ENCODE measurements at places on chromosomes 13 and 19. TPM values are rescaled to one million over a fixed set of nuclear protein-coding genes. Genes with fewer than 3 reads are reported as not detected.

FUT2 gene
- total RNA-seq: not detected

HS6ST3 gene
- 0.56 TPM for total RNA-seq

PSG11 gene
- not detected for total RNA-seq

CGB5 gene
- not detected for total RNA-seq

TLE2 gene
- 55.7 TPM for total RNA-seq

C19orf73 gene
- total RNA-seq: 1.3 TPM

ZNF419 gene
- 7.7 TPM for total RNA-seq

ZNF729 gene
- total RNA-seq: not detected

DACH1 gene
- total RNA-seq: 2.9 TPM

TUBA3C gene
- 0.27 TPM for total RNA-seq

ARL11 gene
- 0.38 TPM for total RNA-seq

SHISA7 gene
- total RNA-seq: not detected

CRLF1 gene
- 20.6 TPM for total RNA-seq

ZNF471 gene
- 6.2 TPM for total RNA-seq

CPAMD8 gene
- total RNA-seq: 14.1 TPM

FREM2 gene
- 0.03 TPM for total RNA-seq

SOX21 gene
- not detected for total RNA-seq

TMEM259 gene
- total RNA-seq: 109 TPM

RUBCNL gene
- 0.70 TPM for total RNA-seq

ALOX5AP gene
- 8.4 TPM for total RNA-seq

MAB21L1 gene
- 0.40 TPM for total RNA-seq

C19orf47 gene
- 209 TPM for total RNA-seq

SLC27A1 gene
- 64.2 TPM for total RNA-seq

PCDH17 gene
- total RNA-seq: 2.2 TPM

AZU1 gene
- not detected for total RNA-seq

ZNF610 gene
- 3.0 TPM for total RNA-seq

HCN2 gene
- 4.1 TPM for total RNA-seq

ZNF85 gene
- 2.2 TPM for total RNA-seq

PNPLA6 gene
- total RNA-seq: 50.4 TPM

CD37 gene
- 4.0 TPM for total RNA-seq

EDNRB gene
- 26.0 TPM for total RNA-seq

EXOC3L2 gene
- 1.3 TPM for total RNA-seq

GPR12 gene
- total RNA-seq: 0.13 TPM

CYP2F1 gene
- total RNA-seq: not detected

APOE gene
- total RNA-seq: 13.6 TPM

LYPD4 gene
- not detected for total RNA-seq

TNNI3 gene
- 4,564 TPM for total RNA-seq

PDX1 gene
- total RNA-seq: not detected

GNG14 gene
- not detected for total RNA-seq

ZNF525 gene
- total RNA-seq: 4.7 TPM

CEACAM20 gene
- not detected for total RNA-seq

PRSS57 gene
- not detected for total RNA-seq

WDR18 gene
- 18.6 TPM for total RNA-seq

CERS4 gene
- total RNA-seq: 19.1 TPM

DMKN gene
- 3.6 TPM for total RNA-seq

PBX4 gene
- not detected for total RNA-seq

NPHS1 gene
- total RNA-seq: not detected

NALCN gene
- 8.2 TPM for total RNA-seq

NCR1 gene
- total RNA-seq: not detected
